ENCODE measurements at places on chromosomes 4 and X.

GRCh38 chr4:173735585-173735984 lies 205.6 kb upstream of the HAND2 start:
- no peak for DNase-seq

DNA sequence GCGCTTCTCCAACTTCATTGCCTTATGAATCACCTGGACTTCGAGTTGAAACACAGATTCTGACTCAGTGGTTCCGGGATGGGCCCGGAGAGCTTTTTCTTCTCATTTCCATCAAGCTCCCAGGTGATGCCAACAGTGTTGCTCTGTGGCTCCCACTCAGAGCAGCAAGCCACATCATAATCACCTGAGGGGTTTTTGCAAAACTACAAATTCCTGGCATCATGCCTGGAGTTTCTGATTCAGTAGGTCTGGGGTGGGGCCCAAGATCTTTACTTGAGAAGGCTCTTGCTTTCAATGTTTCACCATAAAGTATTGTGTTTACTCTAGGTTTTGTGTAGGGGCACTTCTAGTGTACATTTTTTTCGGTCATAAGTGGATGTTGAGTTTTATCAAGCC lies 7.0 kb downstream of the MTM1 start:
- DNase-seq, result no peak

GRCh38 chr4:153512952-153513500 lies 46.9 kb downstream of the TMEM131L start:
- no peak for DNase-seq

DNA sequence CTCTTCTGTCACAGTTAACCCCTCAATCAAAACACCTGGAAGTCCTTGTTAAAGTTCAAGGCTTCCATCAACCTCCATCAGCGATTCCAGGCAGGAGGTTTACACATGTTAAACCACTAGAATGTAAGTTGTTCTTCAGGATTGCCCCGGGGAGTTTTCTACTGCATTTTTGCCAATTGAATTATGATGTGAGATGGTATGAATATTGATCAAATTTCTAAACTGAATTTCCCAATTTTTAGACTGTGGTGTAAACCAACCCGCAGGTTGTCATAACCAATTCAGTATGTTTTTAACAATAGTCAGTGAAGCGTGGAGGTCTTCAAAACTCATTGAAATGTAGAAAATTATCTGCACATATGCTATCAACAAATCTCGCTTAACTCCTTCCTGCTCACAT lies 21.2 kb upstream of the TENM3 start:
- DNase-seq, result no peak

DNA sequence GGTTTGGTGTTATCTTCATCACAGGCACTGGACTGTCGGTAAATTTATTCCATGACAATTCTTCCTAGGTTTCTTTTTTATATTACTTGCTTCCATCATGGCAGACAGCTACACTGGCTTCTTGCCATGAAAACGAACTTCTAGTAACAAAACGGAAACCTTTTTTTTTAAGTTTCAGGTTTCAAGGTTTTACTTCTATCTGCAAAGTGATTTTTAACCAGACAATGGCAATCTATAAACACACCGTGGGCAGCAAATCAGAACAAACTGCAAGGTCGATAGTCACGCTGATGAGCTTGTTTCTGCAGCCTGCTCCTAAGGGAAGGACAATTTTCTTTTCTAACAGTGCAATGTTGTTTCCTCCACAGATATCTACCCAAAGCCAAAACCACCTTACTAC lies 29.9 kb downstream of the XG start:
- peak; percentile 32 for DNase-seq

DNA sequence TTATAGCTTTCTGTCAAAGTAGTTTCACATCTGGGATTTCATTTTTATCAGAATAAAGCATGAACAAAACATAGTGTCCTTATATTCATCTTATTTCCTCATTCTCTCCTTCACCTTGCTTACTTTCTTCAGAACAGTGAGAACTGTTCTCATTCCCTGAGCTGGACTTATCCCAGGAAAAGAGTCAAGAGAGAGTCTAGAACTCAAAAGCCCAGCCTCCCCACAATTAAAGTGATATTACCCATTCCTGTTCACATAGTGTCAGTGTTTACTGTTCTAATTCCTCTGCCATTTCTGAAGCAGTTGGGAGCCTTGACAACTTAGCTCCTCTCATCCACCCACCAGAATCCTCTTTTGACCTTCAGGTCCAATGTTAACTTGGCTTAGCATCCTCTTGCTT lies 42.9 kb downstream of the RASSF6 start:
- DNase-seq, result no peak

DNA sequence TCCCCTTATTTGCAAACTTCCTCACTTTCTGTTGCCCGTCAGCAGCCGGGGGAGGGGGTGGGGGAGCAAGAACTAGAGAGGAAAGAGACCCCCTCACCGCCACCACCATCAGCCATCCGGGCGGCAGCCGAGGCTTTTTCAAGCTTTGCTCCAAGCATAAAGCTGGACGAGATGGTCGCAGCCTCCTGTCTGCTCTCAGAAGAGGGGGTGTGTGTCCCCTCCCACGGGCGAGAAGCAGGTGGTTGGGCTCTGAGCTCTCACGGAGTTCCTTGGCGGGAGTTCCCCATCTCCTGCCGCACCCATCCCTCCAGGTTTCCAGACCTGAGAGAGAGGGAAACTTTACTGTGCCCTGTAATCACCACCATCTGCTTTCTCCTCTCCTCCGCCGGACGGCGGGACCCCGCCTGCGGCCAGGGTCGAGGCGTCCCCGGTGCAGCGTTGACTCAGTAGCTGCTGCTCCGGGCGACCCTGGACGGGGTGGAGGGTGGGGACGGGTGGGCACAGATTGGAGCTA lies 4.7 kb upstream of the ARX start:
- DNase-seq, result peak; percentile 33

DNA sequence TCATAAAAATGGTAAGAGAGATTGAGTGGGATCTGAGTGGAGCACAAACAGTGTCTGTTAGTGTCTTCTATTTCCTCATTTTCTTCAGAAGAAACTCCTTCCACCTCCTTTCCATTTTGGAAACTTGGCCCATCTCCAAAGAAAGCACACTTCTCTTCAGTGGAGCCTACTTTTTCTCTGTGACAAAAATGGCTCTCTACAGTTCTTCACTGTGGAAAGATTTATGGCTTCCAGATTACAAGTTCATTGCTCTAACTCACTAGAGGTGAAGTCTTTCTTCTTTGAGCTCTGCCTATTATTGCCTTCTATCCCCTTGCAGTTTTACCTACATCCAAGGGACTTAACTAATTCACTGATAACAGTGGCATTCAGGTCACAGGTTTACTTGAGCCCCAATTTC lies 325.8 kb downstream of the ANTXR2 start:
- DNase-seq, result no peak

DNA sequence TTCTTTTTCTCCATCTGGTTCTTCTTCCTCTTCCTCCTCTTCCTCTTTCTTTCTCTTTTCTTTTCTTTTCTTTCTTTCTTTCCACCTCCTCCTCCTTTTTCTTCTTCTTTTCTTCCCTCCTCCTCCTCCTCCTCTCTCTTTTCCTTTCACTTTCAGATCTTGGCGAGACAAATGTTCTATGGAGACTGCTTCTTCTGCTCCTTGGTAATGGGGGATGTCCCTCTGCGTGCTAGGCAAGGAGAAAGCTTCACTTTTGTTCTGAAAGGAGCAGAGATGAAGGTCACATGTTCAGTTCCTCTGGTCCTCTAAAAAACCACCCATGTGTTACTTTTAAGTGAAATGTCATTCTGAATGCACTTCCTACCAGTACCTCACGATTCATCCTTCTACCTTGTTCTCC lies 33.2 kb downstream of the NBDY start:
- no peak for DNase-seq

DNA sequence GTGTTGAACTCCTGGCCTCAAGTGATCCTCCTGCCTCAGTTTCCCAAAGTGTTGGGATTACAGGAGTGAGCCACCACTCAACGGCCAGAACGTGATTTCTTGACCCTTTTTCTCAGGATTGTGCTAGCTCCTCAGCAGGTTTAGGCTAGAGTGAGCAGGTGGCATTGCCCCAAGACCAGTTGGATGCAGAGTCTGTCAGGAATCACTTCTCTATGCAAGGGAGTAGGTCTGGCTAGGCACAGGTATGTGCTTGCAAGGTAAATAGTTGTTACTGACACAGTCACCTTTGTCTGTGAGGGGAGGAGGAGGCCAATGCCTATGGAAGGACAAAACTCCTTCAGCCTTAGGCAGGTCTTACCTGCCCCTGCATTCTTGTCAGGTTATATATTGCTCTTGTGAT lies 24.2 kb downstream of the SLC25A5 start:
- DNase-seq, result no peak

GRCh38 chrX:138020941-138021340 lies 455.0 kb downstream of the ZIC3 start:
- DNase-seq, result peak; percentile 17

DNA sequence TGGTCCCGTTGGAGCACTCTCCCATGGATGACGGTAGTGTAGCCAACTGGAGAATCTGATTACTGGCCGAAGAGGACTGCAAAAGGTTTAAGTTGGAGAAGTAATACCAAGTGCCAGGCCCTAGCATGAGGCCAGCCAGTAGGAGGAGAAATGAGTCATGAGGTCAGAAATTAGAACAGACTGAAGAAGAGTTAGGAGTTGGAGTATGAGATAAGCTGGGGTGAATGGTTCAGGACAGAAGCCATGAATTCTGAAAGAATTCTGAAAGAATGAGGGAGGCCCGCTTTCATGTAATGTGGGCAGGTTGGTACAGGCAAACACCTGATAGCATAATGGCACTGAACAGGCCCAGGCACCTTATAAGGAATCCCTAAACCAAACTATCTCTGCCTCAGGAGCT lies 18.4 kb upstream of the STK26 start:
- no peak for DNase-seq

GRCh38 chrX:9539605-9540387 lies 74.9 kb downstream of the TBL1X start:
- DNase-seq, result no peak

DNA sequence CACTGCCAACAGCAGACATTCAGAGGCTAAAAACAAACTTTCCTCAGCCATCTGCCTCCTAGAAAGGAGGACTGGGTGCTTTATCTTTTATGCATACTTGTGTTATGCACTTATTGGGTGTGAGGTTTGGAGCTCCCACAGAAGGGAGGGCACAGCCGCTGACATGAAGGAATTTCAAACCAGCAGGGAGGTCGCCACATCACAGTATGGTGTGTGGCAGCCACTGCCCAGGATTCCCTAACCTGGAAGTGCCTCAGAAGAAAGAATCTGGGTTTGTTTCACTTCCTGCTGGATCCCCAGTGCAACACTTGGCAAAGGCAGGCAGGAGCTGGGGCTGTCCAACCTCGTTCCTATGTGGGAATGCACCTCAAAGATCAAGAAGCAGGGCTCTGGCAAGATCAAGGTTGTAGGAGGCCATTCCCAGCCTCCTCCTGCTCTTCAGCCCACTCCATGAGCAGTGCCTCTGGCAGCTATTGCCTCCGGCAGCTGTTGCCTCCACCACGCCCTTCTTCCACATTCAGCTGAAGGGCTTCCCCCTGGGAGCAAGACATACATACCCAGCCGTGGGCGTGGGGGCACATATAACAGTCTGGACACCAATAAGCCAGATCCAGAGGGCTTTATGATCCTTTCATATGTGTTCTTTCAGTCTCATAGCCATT lies 109.0 kb upstream of the MAMLD1 start:
- no peak for DNase-seq

DNA sequence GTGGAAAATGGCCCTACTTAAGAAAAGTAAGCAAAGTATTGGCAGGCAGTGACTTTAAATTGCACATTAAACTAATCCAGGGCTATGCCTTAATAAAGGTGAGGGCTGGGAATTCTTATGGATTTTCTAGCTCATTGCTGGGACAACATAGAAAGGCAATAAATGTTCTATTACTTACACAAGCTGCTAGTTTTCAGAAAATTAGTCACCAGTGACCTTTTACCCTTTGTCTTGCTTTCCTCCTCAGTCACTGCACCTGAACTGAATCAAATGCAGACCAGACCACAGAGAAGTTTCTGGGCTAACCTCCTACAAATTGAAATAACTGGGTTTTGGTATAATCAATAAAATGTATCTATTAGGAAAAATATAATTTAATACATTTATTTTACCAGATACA lies 694.4 kb upstream of the FAM241A start:
- DNase-seq, result no peak

- DNase-seq, result no peak
Observed at GRCh38 chr4:6338951-6339817, 69.5 kb downstream of the WFS1 start.

DNA sequence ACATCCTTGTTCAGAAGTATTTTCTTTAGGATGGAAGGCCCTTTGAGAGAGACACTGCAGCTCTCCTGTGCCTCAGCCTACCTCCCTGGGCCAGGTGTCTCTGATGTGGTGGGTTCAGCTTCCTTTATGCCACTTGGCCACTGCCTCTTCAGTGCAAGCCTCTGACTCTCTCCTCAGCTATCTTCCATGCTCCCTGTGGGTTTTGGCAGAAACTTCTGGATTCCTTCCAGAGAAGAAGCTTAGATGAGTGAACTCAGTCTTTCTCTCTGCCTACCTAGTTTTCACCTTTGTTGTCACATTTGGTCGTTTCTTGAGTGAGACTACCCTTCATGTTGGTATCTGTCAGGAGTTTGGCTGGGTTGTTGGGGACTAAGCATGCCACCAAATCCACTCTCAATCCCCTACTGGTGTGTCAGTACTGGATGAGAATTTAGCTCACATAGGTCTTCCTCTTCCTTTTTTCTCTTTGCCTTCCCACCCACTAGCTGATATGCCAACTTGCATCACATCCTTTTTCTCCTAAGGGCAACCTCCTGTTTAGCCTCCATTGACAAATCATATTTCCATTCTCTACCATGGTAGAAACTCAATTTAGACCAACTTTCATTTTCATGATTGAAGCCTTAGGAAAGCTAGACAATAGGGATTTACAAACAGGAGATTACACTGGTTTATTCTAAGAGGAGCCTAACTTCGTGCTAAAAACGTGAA lies 32.0 kb downstream of the IL15 start:
- DNase-seq, result no peak

DNA sequence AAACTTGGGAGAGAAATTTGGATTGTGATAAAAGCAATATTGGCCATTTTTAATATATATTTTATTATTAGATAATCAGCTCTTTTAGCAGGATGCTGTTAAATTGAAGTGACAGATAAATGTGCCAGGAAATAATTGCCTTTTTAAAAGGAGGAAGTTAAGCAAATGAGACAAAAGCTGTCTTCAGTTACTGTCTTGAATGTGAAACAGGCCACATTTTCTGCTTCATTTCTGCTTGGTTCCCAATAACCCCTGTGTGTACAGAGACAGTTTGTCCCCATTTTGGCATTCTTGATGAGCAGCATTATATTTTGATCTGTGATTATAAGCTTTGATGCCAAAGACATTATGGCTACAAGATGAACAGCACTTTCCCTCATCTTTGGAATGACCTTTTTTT lies 953 bp downstream of the EPGN start:
- no peak for DNase-seq

DNA sequence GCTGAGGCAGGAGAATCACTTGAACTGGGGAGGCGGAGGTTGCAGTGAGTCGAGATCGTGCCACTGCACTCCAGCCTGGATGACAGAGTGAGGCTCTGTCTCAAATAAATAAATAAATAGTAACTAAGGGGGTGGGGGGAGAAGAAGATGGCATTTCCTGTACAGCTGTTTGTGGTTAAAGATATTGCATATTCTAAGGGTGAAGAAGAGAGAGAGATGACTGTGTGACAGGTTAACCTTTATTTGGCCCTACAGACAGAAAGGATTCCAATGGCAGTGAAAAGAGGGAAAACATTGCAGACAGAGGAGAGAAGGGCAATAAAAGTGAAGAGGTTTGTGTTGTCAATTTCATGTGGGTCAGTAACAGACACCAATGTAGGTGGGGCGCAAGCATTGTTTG lies 9.4 kb downstream of the TASL start:
- peak; percentile 10 for DNase-seq

- no peak for DNase-seq
Observed at GRCh38 chrX:56757327-56757726, 28.3 kb downstream of the NBDY start.

Measured in DMS53 (cell line).